Mesothelial cell of epicardium (in vitro differentiated cells): ENCODE measurements at places on chromosomes 6 and 20. TPM values are rescaled to one million over a fixed set of nuclear protein-coding genes. Genes with fewer than 3 reads are reported as not detected.

TP53TG5 gene
- total RNA-seq, result 0.47 to 0.69 TPM in 2 of 3 replicates, not detected in the other

PTCRA gene
- total RNA-seq, result not detected in 3 replicates

HLA-DPA1 gene
- 2.0 to 2.2 TPM (median 2.0 TPM) in 3 replicates for total RNA-seq

FAM210B gene
- total RNA-seq, result 64.9 to 66.9 TPM (median 66.4 TPM) in 3 replicates

TGM2 gene
- total RNA-seq, result 32.4 to 35.7 TPM (median 35.3 TPM) in 3 replicates

PRPH2 gene
- 0.11 to 0.16 TPM (median 0.11 TPM) in 3 replicates for total RNA-seq

SOBP gene
- total RNA-seq, result 7.6 to 8.8 TPM (median 7.6 TPM) in 3 replicates

MAS1 gene
- total RNA-seq, result not detected in 3 replicates

SPACA1 gene
- not detected in 3 replicates for total RNA-seq

GRCh38 chr6:11393713-11394627 lies 143.6 kb upstream of the TMEM170B start:
- no peaks in the 10 kb centered on the region for H3K27me3 ChIP-seq
- peaks cover 23% of the 10 kb centered on the region for H3K4me1 ChIP-seq
- DNase-seq, result no peak
- no peaks in the 10 kb centered on the region for H3K36me3 ChIP-seq

DNA sequence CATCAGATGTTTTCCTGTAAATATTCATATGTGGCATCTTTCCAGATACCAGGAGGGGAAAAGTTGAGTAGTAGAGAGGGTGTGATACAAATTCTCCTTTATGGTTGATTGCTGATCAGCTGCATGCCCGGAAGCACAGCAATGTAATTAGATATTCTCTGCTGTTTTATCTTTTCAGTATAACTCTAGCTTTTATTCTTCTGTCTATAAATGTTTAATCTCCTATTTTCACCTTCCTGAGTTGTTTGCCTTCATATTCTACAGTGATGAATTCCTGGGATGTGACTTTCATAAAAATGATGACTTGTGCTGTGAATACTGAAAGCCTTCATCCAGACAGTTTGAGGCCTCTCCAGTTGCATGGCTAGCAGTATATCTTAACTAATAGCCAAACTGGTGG lies 53.7 kb downstream of the SH3BGRL2 start:
- peaks cover 19% of the 10 kb centered on the region for H3K36me3 ChIP-seq
- H3K4me3 ChIP-seq, result no peak overlapping the region
- H3K27ac ChIP-seq, result no peak overlapping the region
- no peak for DNase-seq

DNA sequence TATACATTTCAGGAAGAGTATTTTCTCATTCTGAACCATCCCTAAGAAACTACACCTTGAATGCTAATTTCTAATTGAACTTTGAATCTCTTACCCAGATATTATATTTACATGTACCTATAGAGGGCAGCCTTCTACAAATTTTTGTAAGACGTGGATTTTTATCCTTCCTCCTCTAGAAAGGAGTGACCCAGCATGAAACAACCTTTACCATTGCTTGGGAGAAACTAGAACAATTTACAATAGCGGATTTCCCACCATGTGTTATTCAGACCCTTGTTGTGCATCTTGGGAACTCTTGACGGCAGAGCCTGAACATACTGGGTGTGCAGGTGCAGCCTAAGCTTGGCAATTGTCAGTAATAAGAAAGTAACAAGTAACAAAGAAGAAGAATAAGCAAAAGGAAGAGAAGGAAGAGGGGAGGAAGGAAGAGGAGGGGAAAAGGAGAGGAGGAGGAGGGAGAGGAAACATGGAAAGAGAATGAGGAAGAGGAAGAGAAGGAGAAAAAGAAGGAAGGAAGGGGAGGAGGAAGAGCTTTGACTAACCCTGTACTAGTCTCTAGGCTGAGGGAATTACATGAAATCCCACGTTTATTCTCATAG lies 10.8 kb upstream of the TAAR1 start:
- H3K4me1 ChIP-seq, result peaks cover 8% of the 10 kb centered on the region
- DNase-seq, result no peak

GRCh38 chr6:63643862-63644261 lies 8.3 kb downstream of the PHF3 start:
- H3K4me3 ChIP-seq, result no peak overlapping the region
- no peak for DNase-seq
- H3K27me3 ChIP-seq, result no peaks in the 10 kb centered on the region
- H3K27ac ChIP-seq, result no peak overlapping the region
- H3K36me3 ChIP-seq, result no peaks in the 10 kb centered on the region

- H3K27ac ChIP-seq, result no peak overlapping the region
- H3K27me3 ChIP-seq, result peaks cover 94% of the 10 kb centered on the region
- peak overlapping the region; percentile 71 for H3K4me3 ChIP-seq
- H3K36me3 ChIP-seq, result no peaks in the 10 kb centered on the region
These were observed 11.2 kb downstream of the TRIM31 start for GRCh38 chr6:30101444-30102413.

GRCh38 chr6:83873869-83874268 lies 14.4 kb downstream of the CYB5R4 start:
- H3K27me3 ChIP-seq, result no peaks in the 10 kb centered on the region
- no peak for DNase-seq
- H3K4me1 ChIP-seq, result no peaks in the 10 kb centered on the region
- no peak overlapping the region for H3K27ac ChIP-seq
- H3K36me3 ChIP-seq, result peaks cover 1% of the 10 kb centered on the region

DNA sequence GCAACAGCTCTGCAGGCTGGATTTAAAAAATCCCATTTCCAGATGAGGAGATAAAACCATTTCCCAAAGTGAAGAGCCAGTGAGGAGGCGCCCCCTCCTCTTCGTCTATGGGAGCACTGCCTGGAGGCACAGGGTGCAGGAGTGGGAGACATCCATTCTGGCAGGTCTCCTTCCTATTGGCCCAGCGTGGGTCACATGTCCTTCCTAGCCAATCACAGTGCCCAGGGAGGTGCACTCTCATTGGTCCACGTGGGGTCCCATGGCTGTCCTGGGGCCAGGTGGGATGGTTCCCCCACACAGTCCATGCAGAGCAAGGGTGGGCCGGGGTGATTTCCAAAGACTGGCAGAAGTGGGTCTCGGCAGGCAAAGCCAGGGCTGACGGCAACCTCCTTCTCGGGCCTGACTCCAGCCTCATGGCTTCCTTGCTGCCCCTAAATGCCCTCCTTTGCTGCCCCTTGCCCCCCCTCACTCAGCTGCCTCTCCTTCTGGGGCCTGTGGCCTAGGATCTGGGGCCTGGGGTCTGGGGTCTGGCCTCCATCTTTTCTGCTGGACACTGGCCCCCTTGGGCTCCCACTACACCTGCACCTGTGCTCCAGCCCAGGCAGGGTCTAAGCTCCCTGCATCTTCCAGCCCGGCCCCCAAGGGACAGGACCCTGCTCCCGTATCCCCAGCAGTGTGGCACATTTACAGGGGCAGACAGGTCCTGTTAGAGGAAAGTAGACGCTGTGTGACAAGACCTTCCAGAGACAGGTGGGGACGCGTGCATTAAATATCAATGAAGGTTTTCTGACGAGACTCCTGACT lies 231.7 kb downstream of the TAF4 start:
- H3K4me1 ChIP-seq, result no peaks in the 10 kb centered on the region

- H3K27me3 ChIP-seq, result peaks cover 9% of the 10 kb centered on the region
- no peaks in the 10 kb centered on the region for H3K4me1 ChIP-seq
- no peak for DNase-seq
- H3K27ac ChIP-seq, result no peak overlapping the region
- no peaks in the 10 kb centered on the region for H3K36me3 ChIP-seq
These were observed 69.5 kb upstream of the LGSN start for GRCh38 chr6:63389191-63389844.

DNA sequence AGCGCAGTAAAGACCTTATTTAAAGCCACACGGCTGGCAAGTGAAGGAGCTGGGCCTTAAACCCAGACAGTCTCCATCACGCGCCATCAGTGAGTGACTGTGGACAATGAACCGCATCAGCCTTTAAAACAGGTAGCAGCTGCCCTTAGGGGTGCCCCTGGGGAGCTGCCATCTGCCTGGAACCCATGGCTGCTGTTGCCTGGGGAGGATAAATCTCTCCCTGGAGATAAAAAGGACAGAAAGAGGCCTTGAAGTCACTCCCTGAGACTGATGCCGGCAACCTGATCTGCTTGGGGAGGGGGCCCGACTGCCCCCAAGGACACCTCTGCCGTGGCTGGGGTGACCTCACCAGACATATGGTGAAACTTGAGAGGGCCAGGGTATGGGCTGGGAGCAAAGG lies 73.5 kb downstream of the PREX1 start:
- H3K4me1 ChIP-seq, result no peaks in the 10 kb centered on the region
- no peak for DNase-seq
- no peak overlapping the region for H3K4me3 ChIP-seq
- H3K36me3 ChIP-seq, result no peaks in the 10 kb centered on the region
- H3K27ac ChIP-seq, result no peak overlapping the region
- H3K27me3 ChIP-seq, result peaks cover 7% of the 10 kb centered on the region

GRCh38 chr6:75689576-75689975 lies 59.5 kb upstream of the MYO6 start:
- H3K4me1 ChIP-seq, result no peaks in the 10 kb centered on the region
- H3K27ac ChIP-seq, result no peak overlapping the region
- no peak overlapping the region for H3K4me3 ChIP-seq
- H3K36me3 ChIP-seq, result peaks cover 61% of the 10 kb centered on the region

DNA sequence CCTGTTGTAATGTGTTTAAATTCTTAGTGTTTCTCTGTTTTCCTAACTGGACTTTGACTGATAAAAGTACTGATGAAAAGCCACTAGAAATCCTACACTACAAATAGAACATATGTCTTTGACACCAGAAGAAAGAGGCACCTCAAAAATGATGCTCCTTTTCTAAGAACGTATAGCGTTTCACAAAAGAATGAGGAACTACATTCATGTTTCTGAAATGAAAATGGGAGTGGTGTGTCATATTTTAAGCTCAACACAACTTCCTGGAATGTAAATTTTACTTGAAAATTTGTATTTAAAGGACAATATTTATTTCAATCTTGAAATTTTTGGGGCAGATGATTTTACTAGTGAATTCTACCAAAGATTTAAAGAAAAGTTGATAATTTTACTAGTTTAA lies 35.3 kb downstream of the KIAA0408 start:
- H3K27me3 ChIP-seq, result no peaks in the 10 kb centered on the region
- H3K27ac ChIP-seq, result no peak overlapping the region
- H3K36me3 ChIP-seq, result peaks cover under 1% of the 10 kb centered on the region

DNA sequence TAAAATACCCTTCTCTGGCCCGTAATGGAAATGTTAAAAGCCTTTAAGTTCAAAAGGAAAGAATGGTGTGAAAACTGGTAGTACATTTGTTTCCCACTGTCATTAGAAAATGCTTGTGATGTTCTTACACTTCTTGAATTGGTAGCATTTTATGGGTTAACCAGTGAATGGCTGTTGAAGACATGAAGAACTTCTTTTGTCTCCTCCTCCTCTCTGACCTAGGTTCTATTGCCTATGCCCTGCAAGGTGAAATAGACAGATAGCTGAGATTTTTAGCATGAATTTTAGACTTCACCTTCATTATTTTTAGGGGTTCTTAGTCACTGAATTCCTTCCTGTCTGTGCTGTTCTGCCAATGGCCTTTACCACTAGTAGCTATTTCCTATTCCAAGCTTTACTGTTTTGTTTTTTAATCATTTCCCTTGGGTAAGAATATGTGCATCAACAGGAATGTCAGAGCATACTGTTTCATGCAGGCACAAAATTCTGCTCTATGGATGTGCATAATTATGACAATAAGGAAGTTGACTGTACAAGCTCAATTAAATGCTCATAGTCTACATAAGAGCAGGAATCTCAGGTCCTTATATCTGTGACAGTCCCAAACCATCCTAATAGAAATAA lies 4.9 kb downstream of the TNFAIP3 start:
- H3K27me3 ChIP-seq, result peaks cover 16% of the 10 kb centered on the region
- DNase-seq, result no peak
- peaks cover 49% of the 10 kb centered on the region for H3K4me1 ChIP-seq

- H3K4me3 ChIP-seq, result no peak overlapping the region
- H3K36me3 ChIP-seq, result no peaks in the 10 kb centered on the region
- H3K27ac ChIP-seq, result no peak overlapping the region
- no peaks in the 10 kb centered on the region for H3K27me3 ChIP-seq
- H3K4me1 ChIP-seq, result peaks cover 25% of the 10 kb centered on the region
These were observed 3.0 kb upstream of the NCOA7 start for GRCh38 chr6:125787791-125788190.

- H3K4me1 ChIP-seq, result no peaks in the 10 kb centered on the region
- no peaks in the 10 kb centered on the region for H3K27me3 ChIP-seq
- H3K4me3 ChIP-seq, result no peak overlapping the region
- peaks cover 33% of the 10 kb centered on the region for H3K36me3 ChIP-seq
- no peak overlapping the region for H3K27ac ChIP-seq
These were observed 16.7 kb downstream of the PCMT1 start for GRCh38 chr6:149766156-149766769.

GRCh38 chr6:106872049-106872448 lies 102.5 kb downstream of the CD24 start:
- H3K4me3 ChIP-seq, result no peak overlapping the region
- no peak for DNase-seq
- H3K36me3 ChIP-seq, result peaks cover 10% of the 10 kb centered on the region
- H3K27me3 ChIP-seq, result no peaks in the 10 kb centered on the region

DNA sequence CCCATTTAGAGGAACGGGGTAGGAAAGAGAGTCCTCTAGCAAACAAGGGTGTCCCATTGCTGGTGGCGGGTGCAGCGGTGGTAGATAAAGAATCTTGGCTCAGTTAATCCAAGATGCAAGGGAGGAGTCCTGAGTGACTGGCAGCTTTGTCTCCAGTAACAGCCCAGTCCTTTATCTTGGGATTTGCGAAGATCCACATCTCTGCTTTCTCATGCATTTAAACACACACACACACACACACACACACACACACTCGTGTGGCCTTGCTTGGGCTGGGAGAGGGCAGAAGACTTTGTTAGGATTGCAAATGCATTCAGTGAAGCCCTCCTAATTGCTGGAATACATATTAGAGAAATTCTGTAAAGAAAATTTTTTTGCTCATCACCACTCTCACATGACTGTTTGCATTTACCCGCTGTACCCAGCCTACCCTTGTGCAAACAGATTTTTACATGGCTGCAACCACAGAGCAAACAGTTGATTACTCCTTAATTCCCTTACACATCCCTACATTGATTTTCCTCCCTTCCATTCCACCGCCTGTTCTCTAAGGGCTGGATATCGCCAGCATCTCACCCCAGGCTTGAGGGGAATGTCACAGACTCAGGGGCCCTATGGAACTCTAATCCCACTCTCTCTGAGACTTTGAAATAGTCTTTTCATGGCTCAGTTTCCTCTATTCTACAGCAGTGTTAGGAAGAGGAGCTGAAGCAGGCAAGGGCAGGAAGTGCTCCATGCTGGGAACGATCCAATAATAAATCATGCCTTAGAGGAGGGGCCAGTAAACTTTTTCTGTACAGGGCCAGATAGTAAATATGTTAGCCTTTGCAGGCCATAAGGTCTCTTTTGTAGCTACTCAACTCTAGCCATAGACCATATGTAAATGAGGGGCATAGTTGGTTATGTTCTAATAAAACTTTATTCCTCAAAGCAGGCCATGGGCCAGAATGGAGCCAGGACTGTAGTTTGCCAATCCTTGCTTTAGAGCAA lies 3.5 kb downstream of the C6orf132 start:
- peaks cover 50% of the 10 kb centered on the region for H3K4me1 ChIP-seq
- peak overlapping the region; percentile 4 for H3K4me3 ChIP-seq
- DNase-seq, result no peak
- H3K27ac ChIP-seq, result peak overlapping the region; percentile 94
- H3K27me3 ChIP-seq, result peaks cover 2% of the 10 kb centered on the region
